ENCODE measurements at places on chromosomes 2 and 18. TPM values are rescaled to one million over a fixed set of nuclear protein-coding genes. Genes with fewer than 3 reads are reported as not detected.
A peak's percentile ranks its signal among the peaks of the same experiment; 100 is the strongest.

DNA sequence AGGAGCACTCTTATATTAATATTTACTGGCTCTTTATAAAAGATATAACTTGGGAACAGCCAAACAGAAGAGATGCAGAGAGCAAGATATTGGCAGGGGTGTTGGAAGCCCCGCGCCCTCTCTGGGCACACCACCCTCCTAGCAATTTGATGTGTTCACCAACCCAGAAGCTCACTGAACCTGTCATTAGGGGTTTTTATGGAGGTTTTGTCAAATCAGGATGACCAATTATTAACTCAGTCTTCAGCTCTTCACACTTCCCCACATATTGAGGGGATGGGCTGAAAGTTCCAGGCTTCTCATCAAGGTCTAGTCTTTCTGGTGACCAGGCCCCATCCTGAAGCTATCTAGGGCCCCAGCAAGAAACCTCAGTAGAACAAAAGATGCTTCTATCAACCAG, 10.9 kb upstream of the INO80D start:
- no peaks in the 10 kb centered on the region for H3K36me3 ChIP-seq
- no peaks in the 10 kb centered on the region for H3K4me1 ChIP-seq
- no peak overlapping the region for H3K27ac ChIP-seq
- DNase-seq, result no peak
- H3K4me3 ChIP-seq, result no peak overlapping the region

- H3K27ac ChIP-seq, result no peak overlapping the region
- no peak for DNase-seq
- H3K4me1 ChIP-seq, result peaks cover 9% of the 10 kb centered on the region
- no peaks in the 10 kb centered on the region for H3K36me3 ChIP-seq
- H3K27me3 ChIP-seq, result no peaks in the 10 kb centered on the region
Observed at GRCh38 chr2:238943338-238944067, 95.6 kb downstream of the TWIST2 start.

DNA sequence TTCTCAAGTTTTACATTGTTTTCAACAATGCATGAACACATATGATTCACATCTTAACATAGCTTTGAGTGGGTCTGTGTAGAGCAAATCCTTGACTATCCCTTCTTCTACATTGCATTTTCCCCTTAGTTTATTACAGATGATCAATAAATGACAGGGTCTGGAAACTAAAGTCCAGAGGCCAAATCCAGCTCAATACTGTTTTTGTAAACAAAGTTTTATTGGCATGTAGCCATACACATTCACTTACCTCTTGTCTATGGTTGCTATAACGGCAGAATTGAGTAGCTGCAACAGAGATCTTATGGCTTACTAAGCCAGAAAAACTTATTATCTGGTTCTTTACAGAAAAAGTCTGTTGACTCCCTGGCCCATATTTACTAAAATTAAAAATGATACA, 12.8 kb downstream of the FANCL start:
- H3K4me3 ChIP-seq, result no peak overlapping the region
- DNase-seq, result no peak
- no peaks in the 10 kb centered on the region for H3K27me3 ChIP-seq
- H3K36me3 ChIP-seq, result peaks cover 30% of the 10 kb centered on the region
- no peak overlapping the region for H3K27ac ChIP-seq
- H3K4me1 ChIP-seq, result peaks cover 3% of the 10 kb centered on the region

DNA sequence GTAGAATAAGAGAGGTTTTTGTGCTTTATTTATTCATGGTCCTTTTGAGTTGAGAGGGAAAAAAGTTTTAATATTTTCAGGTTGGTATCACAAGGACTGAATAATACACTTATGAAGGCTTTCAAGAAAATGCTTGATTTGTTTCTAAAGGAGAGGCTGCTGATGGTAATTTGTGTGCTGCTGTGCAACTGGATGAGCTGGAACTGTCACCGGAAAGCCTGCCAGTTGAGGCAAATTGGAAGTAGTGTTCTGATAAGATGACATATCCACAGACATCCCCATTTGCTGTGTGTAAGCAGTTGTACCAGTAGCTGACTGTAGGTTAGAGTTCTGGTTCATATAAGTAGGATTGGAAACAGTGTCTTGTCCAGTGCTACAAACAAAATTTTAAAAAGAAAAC, 21.6 kb upstream of the CACNB4 start:
- no peak for DNase-seq
- no peak overlapping the region for H3K27ac ChIP-seq
- peaks cover 12% of the 10 kb centered on the region for H3K36me3 ChIP-seq
- H3K27me3 ChIP-seq, result no peaks in the 10 kb centered on the region
- no peak overlapping the region for H3K4me3 ChIP-seq

- H3K4me1 ChIP-seq, result peaks cover 9% of the 10 kb centered on the region
- H3K27ac ChIP-seq, result no peak overlapping the region
- no peak for DNase-seq
- peaks cover 5% of the 10 kb centered on the region for H3K27me3 ChIP-seq
- H3K4me3 ChIP-seq, result no peak overlapping the region
Observed at GRCh38 chr18:55473058-55473457, 114.9 kb downstream of the TCF4 start.

GRCh38 chr2:218876562-218877219, 4.0 kb upstream of the WNT10A start:
- DNase-seq, result peak; percentile 63
- peaks cover 61% of the 10 kb centered on the region for H3K27me3 ChIP-seq
- no peak overlapping the region for H3K27ac ChIP-seq

FIGN gene
- total RNA-seq, result not detected

CHAC2 gene
- 7.3 TPM for total RNA-seq

ACMSD gene
- not detected for total RNA-seq

All from activated naive CD8-positive, alpha-beta T cell treated with anti-CD3 and anti-CD28 coated beads, Interleukin-2, amount 10 ng/mL, durations not matched to agents 7 days and 5 days (primary cell).